Stimulated activated CD8-positive, alpha-beta memory T cell treated with anti-CD3 and anti-CD28 coated beads, Interleukin-15, amount 100 ng/mL, for 24 hours (primary cell): ENCODE measurements at places on chromosomes 3 and 15.

GRCh38 chr15:90126022-90126421, 23.8 kb upstream of the IDH2 start:
- no peak for DNase-seq

DNA sequence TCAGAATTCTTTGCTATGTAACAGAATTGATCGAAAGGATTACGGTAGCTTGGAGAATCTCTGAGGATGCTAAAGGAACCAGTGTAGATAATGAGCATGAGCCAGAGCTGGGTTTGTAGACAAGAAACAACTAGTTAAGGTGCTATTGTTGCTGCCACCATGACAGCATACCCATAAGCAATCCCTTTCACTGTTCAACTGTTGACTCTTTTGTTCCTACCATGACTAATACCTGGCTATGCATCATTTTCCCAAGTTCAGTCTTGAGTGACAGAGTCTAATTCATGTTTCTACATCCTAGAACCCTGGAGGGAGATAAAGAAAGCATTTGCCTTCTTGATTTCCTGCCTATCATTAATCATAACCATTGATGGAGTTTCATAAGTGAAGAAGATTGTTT, 600.3 kb downstream of the OTOL1 start:
- no peak for DNase-seq

- DNase-seq, result no peak
These were observed 13.4 kb downstream of the ATRIP start for GRCh38 chr3:48459773-48460516.

DNA sequence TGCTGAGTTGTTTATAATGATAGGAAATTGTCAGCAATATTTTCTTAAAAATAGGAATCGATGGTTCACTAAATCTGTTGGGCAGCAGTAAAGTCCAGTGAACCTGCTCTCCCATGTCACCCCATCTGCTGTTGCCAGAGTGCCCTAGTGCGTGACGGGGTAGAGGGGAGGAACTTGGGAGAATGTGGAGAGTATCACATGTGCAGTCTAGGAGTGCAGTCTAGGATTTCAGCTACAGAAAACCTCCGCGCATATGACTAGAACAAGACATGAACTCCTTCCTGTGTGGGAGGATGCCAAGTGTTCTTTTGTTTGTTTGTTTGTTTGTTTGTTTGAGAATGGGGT, 74.6 kb upstream of the ACAD9 start:
- no peak for DNase-seq

DNA sequence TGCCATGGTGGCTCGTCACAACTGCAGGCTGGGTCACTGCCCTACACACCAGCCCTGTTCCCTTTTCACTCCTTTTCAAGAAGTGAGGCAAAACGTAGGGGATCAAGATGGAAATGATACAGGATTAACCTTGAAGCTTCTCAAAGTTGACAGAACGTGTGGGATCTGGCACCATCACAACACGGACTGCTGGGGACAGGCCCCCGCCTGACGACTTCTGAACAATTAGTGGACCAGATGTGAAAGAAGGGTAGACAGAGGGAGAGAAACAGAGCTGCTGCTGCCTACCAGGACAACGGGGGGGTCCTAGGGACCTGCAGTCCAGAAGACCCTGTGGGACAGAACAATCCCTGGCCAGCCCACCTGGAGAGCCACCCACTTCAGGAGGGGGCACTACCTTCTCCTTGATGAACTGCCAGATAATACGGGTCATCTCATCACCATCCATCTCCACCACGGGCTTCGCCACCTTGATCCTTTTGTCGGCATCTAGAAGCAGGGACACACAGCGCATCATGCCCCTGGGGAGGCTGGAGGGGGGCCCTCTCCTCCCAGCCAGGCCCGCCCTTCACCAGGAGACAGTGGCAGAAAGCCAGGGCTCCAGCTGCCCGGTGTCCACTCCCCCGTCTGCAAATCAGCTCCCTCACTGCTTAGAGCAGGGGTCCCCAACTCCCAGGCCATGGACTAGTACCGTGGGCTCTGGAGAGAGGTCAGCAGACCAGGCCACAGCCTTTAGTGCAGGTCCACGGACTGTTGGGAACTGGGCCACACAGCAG, 10.9 kb downstream of the IDH2 start:
- no peak for DNase-seq

DNA sequence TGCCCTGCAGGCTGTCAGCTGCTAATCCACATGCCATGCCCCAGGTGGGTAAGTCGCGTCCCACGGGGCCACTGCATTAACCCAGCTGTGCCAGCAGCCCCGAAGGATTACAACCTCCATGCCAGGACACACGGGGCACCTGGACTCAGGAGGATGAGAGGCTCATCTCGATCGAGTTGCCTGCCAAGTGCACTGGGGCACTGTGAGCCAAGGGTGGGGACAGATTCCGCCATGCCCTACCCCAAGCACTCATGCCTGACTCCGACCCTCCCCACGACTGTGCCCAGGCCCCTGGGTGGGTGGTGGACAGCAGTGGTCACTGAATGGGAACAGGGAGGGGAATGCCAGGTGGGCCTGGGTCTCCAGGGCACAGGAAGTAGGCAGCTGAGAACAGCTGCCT, 20.7 kb upstream of the SNRPA1 start:
- DNase-seq, result no peak

DNA sequence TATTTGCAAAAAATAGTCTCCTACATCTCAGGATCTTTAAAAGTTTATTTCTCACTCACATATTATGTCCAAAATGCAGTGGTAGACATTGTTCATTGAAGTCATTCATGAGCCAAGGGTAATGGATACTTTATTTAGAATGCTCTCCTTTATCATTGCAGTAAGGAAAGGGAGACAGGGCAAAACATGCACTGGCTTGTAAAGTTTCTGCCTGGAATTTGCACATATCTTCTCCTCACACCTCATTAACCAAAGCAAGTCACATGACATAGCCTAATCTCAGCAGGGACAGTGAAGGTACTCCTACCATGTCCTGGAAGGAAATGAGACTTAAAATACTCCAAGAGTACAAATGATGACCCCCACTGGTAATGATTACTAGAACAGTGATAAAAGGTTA, 333.7 kb upstream of the EPHA3 start:
- no peak for DNase-seq

GRCh38 chr3:126998728-126999127, 15.8 kb downstream of the PLXNA1 start:
- DNase-seq, result no peak

- no peak for DNase-seq
These were observed 31.5 kb downstream of the SEMA5B start for GRCh38 chr3:122996038-122996580.

DNA sequence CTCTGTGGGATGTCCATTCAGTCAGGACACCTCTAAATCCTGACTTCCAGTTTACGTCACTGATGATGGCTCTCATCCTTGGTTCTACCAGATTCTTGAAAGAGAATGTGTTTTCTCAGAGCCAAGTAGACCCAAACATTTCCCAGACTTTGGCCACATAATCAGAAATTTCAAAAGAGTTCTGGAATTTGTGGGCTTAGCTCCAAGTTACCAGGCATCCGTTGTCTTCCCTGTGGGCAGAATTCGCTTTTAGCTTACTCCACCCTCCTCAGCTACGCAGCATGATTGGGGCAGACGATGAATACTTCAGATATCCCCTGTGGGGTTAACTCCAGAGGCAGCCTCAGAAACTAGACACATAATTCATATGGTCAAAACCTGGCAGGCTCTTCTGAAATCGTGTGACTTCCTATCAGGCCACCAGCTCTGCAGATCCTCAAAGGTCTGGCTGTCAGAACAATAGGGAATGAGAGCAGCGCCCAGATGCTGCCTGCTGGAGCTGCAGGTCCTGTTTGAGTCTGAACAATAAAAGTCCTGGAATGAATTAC, 30.6 kb downstream of the CRTC3 start:
- no peak for DNase-seq

GRCh38 chr3:63679186-63679585, 26.7 kb downstream of the SNTN start:
- no peak for DNase-seq

DNA sequence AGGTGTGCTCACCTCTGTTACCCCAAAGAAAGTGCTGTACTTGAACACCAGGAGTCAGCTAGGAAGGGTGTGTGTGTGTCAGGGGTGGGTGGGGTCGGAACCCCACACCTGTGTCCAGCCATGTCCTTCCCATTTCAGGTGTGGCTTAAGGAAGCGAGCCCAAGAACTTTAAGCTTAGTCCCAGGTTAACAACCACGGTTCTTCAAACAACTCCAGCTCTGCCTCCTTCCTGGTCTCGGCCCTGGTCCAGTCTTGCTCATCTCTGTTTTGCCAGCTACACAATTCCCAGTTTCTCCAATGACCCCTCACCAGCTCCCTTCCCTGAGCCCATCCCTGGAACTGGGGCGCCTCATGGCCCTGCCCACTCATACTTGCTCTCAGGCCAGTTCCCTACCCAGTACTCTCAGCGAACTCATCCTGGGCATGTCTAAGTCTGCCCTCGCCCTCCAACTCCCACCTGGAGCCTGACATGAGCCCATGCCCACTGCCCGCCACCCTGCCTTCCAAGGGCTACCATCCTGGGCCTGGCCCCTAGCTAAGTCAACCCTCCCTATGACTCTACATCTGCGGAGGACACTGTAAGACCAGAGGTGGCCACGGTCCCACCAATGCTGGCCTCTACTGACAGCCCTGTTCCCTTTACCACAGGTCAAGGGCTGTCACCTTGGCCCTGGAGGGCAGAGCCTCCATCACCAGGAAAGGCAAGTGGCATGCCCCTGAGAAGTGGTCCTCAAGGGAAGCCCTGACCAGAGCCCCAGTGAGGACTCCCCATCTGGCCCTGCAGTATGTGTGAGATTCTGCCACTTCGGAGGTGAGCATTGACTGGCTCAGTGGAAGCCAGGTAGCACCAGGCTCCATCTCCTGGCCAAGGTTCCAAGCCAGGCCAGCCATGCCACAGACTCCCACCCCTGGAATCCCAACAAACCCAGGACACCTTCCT, 9.2 kb downstream of the POC1A start:
- DNase-seq, result no peak

DNA sequence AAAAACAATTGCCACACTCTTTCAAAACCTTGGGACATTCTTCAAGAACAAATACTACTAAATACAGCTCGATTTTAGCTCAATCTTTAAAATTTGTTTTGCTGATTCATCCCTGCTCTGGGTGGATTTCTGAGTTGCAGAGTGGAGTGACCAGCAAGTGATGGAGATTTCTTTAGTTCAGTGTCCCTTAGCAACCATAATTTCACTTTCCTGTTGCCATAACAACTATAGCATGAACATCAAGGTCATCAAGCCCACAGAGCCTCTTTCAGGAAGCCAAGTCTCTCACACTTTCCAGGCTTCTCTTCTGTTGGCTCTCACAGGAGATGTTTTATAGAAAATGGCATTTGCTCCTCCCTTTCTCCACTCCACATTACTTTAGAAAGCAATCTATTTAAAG, 597.2 kb upstream of the ADAMTS9 start:
- DNase-seq, result no peak
